ENCODE measurements at places on chromosomes 2 and 18.

DNA sequence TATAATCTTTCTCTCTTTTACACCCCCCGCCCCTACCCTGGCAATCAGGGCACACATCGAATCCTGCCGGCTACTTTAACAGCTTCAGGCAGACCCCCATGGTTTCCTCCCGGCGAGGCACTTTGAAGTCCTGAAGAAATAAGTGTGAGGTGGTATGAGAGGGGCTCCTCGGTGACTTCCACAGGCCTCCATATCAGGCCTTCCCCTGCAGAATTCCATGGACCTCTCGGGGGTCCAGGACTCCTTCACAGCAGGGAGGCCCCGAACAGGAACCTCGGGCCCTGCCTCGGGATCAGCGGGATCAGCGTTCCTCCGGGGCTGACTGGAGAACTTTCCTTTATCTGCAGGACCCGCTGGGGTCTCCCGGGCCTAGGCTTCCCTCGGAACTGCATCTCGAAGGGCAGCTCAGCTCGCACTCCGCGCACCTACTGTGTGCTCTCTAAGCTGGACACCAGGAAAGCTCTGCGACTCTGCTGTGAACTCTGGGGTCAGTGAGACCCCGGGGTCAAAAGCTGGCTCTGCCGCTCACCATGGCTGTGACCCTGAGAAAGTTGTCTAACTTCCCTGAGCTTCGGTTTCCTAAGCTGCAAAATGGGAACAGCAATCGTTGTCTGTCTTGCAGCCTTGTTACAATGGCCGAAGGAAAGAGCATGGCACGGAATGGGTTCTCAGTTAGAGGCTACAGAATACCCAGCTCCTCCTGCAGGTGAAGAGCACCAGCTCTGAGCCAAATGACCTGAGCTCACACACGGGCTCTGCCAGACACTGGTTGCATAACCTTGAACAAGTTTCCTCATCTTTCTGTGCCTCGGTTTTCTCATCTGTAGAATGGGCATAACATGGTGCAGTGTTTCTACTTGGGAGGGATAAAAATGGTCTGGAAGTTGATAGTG is 97.4 kb upstream of the ID2 start:
- DNase-seq, result no peak

- DNase-seq, result no peak
These were observed 296.9 kb downstream of the KCNJ3 start for GRCh38 chr2:154995361-154995760.

DNA sequence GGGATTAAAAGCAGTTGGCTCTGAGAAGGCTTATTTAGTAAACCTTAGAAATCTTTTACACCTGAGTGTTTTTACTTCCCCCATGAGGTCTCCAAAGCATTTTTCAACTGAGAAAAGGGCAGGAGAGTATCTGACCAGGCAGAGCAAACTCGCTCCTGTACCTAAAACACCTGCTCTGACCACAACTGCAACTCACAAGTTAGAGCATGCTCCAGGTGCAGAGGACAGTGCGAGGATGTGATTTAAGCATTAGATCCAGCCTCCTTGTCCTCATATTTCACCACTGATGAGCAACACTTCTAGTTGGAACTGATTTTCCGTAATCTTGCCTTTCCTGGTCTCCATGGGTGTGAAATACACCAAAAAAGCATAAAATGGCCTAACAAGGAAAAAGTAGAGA is 34.5 kb upstream of the TBC1D8 start:
- DNase-seq, result no peak

- no peak for DNase-seq
These were observed 923.4 kb downstream of the SOCS6 start for GRCh38 chr18:71212222-71212621.

- no peak for DNase-seq
These were observed at the start of gene GALNT3 for GRCh38 chr2:165793779-165794535. Gene GALNT3, minus strand, starts transcription at chr2:165794247. Its CDS starts 23,547 bp downstream, at chr2:165770700.

DNA sequence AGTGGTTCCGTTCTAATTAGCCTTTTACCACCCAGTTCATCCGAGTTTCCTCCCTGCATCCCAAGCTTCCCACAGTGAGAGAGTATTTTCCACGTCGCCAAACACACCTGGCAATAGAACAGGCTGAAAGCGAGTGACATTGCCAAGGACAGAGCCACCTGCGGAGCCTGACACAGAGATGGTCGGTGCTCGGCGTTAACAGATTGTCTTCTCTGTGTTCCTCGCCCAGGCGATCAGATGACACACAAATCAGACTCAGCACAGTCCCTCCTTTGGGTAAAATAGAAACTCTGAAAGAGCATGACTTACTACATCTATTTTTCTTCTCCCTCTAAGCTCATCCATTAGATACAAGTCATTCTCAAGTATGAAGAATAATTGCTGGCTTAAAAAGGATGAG is 107.7 kb downstream of the CD226 start:
- no peak for DNase-seq

DNA sequence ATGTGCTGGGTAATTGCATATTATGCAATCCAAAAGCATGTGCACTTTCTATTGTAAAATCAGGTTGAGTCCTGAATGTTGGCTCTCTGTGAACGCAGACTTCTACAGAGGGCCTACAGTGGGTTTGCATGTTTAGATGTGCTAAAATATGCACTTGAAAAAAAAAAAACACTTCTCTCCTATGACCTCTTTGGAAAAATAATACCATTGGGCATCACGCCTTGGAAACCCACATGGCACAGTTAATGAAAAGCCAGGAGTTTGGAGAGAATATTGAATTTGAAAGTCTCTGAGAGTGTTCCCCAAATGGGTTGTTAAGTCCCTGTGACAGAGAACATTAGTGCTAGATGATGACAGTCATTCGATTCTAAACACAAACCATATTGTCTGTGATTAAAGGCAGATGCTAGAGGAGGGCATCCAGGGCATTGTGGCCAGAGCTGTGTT is 710.4 kb upstream of the PIK3C3 start:
- DNase-seq, result no peak

DNA sequence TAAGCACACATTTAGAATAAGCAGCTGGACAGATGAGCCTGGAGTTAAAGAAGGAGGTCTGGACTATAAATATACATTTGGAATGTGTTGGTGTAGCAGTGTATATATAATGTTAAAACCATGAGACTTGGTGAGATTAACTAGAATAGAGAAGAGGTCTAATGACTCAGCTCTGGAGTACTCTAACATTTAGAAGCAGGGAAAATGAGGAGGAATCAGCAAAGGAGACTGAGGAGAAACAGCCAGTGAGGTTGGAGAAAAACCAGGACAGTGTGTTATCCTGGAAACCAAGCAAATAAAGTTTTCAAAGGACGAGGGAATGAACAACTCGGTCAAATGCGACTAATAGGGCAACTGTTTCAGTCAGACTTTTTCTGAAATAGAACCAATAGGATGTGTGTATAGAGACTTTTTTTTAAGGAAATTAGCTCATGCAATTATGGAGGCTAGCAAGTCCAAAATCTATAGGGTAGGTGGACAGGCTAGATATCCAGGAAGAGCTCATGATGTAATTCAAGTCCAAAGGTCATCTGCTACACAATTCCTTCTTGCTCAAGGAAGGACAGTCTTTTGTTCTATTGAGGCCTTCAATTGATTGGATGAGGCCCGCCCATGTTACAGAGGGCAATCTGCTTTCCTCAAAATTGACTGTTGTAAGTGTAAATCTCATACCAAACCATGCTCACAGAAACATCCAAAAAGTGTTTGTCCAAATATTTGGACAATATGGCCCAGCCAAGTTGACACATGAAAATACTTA is 10.8 kb upstream of the SESTD1 start:
- no peak for DNase-seq
